Gastroesophageal sphincter (tissue), 4 donors: ENCODE measurements at places on chromosomes 5 and 9.

DNA sequence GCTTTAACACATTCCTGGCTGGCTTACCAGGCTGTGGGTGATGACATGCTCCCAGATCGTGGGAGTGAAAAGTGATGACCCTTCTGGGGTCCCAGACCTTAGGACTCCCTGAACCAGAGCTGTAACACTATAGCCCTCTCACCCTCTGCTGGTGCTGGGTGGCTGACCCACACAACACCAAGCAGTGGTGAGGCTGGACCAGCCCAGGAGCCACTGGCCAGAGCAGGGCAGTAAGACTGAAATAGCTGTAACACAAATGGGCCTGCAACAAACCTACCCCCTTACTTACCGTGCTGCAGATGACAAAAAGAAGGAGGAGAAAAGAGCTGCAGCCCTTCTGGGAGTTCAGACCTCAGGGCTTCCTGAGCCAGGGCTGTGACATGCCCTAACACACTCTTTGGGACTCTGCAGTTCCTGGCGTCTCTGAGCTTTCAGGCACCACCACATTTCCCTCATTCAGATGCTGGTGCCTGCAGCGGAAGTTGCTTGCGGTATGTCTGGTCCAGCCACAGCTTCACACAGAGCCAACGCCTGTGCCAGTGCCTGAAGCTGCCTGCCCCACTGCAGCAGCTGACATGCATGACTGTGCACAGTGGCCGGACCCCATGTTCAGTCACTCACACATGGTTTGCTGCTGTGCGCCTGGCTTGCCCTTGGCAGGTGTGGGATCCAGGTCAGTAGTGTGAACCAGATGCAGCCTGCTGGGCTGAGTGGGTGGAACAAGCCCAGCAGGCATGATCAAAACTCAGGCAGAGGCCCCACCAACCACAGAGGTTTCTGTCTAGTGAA, 1247.4 kb downstream of the EFNA5 start:
- peak; percentile 39 for ATAC-seq

DNA sequence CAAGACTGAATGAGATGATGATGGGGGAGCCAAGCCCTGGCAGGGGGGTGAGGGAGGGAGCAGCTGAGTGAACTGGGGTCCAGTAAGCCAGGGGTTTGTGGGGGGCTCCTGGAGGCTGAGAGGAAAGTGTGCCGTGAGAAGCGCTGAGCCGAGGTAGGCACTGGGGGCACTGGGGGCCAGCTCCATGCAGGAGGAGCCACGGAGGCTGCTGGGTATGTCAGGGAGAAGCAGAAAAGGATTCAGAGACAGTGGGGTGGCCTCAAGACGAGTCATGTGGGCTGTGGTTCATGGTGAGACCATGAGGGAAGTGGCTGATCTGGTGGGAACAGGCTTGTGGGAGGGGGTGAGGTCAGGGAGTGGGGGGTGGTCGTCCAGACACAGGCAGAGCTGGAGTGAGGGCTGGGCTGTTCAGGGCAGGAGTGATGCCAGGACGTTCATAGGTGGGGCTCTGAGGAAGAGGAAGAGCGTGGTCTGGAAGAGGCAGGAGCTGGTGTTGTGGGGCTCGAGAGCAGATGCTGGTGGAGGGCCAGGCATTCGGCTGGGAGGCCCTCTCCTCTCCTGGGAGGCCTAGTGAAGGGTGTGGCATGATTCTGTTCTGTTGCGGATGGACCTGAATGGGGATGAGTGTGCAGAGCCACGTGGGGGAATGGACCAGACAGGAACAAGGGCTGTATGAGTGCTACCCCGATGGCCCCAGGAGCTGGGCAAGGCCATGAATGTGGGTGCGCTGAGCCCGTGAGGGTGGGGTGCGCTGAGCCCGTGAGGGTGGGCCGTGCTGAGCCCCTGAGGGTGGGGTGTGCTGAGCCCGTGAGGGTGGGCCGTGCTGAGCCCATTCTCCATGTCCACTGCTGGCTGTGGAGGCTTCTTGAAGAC, 92.7 kb upstream of the CACNA1B start:
- ATAC-seq: no peak

GRCh38 chr5:608429-609370, 3.4 kb upstream of the CEP72 start:
- ATAC-seq: no peak

GRCh38 chr9:129094387-129095169, 13.7 kb downstream of the DOLPP1 start:
- ATAC-seq: no peak

DNA sequence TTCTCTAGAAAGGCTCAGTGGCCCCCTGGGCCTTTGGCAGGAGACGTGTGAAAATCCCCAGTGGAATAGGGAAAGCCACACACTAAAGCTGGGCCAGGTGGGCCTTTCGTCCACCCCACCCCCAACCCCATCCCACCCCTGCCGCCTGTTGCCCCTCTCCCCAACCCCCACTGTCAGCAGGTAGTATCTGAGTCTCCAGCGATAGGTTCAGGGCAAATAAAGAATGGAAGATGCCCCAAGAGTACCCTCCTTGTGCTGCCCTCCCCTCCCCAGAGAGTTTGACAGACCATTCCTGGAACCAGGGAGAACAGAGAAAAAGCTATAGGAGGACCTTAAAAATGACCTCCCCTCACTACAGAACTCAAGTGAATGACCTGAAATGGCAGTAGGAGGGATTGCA, 36.7 kb upstream of the UBE2D2 start:
- ATAC-seq: no peak

DNA sequence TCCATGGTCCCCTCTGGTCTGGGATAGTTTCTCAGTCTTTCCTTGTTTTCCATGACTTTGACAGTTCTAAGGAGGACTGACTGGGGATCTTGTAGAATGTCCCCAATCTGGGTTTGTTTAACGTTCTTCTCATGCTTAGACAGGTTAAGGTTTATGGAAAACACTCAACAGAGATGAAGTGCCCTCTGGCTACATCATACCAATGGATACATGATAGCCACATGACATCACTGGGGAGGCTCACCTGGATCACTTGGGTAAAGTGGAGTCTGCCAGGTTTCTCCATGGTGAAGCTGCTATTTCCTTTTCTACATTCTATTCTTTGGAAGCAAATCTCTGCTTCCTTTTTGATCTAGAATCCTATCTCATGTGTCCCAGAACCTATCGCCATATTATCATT, 23.8 kb upstream of the ALDH1B1 start:
- ATAC-seq: no peak

DNA sequence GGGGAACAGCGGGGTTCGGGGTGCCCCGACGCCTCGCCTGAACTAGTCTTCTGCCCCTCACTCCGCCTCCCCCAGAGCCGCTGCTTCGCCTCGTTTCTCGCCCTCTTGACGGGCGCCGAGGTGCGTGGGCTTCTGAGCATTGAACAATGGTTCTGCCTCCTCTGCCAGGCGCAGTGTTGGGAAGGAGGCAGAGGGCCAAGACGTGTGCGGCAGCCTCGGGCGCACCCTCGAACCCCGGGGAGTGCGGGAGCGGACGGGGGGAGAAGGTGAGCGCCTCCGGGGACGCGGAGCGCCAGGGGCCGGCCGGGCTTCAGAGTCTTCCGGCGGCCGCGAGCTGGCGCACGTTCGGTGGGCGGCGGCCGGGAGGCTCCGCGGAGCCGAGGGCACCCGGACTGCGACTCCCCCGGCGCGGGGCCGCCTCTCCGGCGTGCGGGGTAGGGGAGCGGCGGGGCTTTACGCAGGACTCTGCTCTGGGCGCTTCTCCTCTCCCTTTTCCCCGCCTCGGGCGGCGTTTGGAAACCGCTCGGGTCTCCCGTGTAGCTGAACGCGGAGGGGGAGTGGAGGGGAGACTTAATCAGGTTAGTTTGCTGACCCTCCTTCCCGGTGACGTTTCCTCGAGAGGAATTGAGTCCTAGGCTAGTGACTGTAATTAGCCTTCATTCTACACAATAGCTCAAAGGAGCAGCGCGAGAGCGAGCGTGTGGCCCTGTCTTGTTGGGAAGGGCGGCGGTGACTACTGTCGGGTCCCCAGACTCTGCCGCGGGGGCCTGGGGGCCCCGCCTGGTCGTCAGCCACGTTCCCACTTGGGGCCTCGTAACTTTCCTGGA, 1.1 kb downstream of the VLDLR start:
- ATAC-seq: peak; percentile 22

GRCh38 chr5:134020188-134020587, 15.4 kb upstream of the VDAC1 start:
- ATAC-seq: no peak

- ATAC-seq: no peak
These were observed 278.9 kb downstream of the GADD45G start for GRCh38 chr9:89883401-89884341.

- ATAC-seq: no peak
These were observed 16.1 kb downstream of the EQTN start for GRCh38 chr9:27280860-27281259.

DNA sequence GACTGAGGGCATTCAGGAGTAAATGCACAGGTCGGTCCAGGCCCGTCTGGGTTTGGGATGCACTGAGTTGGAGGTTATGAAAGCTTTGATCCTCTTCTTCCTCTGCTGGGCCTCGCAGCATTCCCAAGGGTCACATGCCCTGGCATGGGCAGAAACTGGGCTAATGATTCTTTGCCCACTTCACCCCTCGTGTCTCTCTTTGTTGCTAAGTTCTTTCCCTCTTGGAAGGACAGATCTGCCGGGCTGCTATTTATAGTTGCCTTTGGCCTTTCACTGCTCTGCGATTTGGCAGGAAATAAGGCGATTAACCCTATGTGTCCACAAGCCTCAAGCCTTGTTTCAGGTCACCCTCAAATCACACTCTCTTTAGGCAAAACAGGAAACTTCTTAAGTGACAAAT, 66.9 kb downstream of the ENTREP1 start:
- ATAC-seq: no peak

- ATAC-seq: no peak
These were observed 620.5 kb downstream of the IRX1 start for GRCh38 chr5:4216142-4216541.

- ATAC-seq: no peak
These were observed 221.3 kb downstream of the GRIA1 start for GRCh38 chr5:153711755-153712154.

DNA sequence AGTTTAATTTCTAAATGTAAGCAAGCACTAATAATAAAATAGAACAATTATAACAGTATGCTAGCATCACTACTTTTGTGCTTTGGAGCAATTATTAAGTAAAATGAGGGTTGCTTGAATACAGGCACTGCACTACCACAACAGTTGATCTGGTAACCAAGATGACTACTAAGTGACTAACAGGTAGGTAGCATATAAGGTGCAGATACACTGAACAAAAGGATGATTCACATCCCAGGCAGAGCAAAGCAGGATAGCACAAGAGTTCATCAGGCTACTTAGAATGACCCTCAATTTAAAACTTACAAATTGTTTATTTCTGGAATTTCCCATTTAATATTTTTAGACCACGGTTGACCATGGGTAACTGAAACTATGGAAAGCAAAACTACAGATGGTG, 48.0 kb upstream of the RGS7BP start:
- ATAC-seq: no peak

GRCh38 chr9:12813960-12814876, 39.4 kb downstream of the LURAP1L start:
- ATAC-seq: peak; percentile 89

DNA sequence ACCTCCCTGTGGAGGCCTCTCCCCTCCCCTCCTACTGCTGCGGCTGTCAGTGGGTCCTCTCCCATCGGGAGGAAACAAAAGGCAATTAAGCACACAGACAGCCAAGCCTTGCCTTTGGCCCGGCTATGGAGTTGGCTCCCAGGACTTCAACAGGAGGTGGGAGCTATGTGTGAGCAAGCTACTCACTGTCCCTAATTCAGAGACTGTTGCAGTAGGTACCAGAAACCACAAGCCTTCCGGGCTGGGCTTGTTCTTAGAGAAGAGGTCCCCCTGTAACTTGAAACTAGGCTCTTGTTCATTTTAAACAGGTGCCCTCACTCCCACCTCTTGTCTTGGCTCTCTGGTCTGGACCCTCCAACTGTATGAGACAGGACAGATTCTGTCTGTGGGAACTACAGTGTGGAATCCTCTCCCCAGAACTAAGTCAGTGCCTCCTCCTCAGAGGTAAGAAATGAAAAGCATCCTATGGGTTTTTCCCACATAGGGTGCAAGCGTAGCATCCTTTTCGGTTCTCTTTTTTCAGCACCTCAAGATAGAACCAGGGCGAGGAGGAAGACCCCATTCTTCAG, 561.1 kb downstream of the EBF1 start:
- peak; percentile 55 for ATAC-seq

DNA sequence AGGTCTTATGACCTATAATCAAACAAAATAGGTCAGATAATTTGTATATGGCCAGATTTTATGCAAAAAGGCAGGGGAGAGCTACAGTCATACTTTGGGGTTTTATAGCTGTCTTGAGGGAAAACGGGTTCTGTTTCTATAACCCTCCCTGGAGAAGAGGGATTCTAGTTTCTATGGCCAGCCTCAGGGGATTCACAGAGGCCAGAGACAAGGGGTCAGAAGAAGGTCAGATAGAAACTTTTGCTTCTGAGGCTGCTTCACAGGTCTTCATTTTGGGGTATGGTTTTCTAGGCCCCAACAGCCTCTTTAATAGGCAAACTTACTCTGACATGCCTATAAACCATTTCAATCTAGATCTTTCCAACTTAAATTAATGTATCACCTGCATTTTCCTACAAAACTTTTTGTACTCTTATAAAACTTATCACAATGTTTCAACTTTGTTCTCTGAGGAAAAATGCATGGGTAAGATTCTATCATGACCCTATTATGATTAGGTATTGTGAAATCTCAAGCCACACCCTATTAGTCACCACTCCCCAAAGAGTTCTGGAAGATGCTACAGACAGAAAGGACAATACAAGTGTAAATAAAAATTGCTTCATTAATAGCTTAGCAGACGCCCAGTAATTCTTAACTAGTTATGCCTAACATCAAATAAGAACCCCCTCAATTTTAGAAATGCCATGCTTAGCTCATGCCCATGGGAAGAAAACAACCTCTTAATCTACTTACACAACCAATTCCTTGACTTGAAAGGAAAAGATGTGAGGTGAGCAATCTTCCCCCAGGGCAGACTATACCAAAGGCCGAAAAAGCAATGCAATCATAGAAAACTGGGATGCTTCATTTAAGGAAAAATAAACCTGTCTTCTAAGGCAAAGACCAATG, 396.6 kb downstream of the TLR4 start:
- no peak for ATAC-seq

GRCh38 chr5:66891184-66891925, 295.2 kb downstream of the MAST4 start:
- no peak for ATAC-seq

DNA sequence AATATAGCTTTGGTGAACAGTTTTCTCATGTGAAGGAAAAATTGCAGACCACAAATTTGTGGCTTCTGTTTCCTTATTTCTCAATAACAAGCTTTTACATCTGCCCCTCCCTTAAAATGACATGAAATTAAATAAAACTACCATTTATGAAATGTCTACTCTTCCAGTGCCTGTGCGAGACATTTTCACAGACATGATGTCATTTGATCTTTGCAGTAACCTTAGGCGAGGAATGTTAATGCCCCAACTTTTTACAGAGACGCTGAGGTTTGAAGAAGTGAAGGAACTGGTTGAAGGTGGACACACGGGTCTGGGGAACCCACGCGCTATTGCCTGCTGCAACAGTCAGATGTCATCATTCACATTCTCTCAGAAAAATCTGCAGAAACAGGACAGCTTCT, 61.5 kb downstream of the OSTF1 start:
- ATAC-seq: no peak

DNA sequence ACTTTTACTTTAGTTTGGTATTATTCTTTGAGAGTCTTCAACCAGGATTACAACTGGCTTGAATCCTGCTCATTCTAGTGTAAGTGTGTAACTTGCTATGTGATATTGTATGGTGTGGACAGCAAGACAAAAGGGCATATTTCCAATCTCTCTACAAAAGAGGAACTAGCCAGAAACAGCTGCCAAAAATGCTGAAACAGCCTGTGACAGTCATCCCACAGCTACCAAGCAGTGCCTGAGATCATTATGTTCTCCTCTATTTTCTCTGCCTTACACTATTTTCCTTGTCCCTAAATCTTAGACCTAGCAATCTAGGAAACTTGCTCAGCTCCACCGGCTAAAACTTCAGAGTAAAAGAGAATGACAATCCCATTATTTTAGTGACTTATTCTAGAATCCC, 42.8 kb downstream of the WDR41 start:
- ATAC-seq: no peak
